ENCODE measurements at places on chromosomes 7 and 10.

- no peak for DNase-seq
Observed at GRCh38 chr7:131090886-131091692, 236.6 kb upstream of the MKLN1 start.

DNA sequence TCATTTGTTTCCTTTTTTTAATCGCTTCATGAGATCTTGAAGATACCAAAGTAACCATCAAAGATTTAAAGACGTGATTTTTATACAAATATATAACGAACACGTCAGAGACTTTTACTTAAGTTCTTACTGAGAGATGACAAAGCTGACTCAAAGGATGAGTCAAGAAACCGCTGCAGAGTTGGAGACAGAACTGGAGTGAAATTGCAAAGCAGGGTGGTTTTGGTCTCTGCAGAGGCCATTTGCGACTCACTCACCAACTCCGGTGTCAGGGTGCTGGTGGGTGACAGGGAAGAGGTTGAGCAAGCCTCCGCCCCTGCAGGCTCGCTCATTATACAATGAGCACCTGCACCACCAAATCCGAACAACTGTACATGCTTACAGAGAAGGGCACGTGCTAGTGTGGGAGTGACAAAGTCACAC, 75.2 kb downstream of the DNAJB6 start:
- DNase-seq, result no peak

DNA sequence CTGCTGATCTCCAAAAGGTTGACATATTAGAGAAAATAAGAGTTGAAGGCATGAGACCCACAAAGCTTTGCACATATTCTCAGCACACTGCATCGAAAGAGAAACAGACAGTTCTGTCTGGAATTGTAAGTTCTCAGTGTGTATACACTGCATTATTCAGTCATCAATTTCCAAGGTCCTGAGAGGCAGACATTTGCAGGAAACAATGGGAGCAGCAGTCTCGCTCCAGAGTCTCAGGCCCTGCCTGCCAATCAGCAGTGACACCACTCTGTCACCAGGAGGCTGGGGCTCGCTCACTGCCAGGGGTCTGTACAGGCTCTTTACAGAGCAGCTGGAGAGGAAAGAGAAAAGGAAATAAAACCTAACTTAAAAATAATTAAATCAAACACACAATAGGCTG, 36.3 kb downstream of the JAZF1 start:
- no peak for DNase-seq

- no peak for DNase-seq
Observed at GRCh38 chr10:48449501-48450232, 143.2 kb downstream of the MAPK8 start.

DNA sequence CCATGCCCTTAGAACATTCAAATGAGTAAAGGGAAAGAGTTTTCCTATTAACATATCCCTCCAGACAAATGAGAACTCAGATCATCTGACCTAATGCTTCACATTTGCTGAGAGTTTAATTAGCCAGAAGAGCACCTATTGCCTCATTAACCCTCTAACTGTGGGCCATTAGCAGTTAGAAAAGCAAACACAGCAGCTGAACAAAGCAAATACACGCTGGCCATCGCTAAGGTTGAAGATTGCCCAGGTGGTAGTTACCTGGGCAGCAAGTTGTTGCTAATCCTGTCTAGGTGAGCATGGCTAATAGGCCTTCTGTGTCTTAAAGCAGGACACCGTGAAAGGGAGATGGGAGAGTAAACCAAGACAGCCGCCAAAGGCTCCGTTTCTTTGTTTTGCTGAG, 49.9 kb upstream of the UCN3 start:
- DNase-seq, result no peak

DNA sequence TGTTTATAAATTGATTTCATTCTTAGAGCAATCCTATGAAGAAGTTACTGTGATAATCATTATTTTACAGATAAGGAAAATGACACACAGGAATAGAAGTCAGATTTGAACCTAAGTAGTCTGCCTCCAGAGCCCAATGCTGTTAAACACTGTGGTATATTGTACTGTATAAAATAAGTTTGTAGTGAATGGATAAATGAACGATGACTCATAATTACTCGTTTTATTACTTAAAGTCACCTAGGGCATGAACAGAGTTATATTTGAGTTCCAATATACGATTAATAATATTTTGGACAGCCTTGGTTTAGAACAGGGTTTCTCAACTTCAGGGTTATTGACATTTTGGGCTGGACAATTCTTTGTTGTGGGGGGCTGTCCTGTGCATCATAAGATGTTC, 7.8 kb upstream of the BTRC start:
- no peak for DNase-seq

- no peak for DNase-seq
Observed at GRCh38 chr7:101399759-101400158, 37.1 kb downstream of the COL26A1 start.

- DNase-seq, result no peak
Observed at GRCh38 chr10:61628875-61629513, 33.7 kb upstream of the CABCOCO1 start.

DNA sequence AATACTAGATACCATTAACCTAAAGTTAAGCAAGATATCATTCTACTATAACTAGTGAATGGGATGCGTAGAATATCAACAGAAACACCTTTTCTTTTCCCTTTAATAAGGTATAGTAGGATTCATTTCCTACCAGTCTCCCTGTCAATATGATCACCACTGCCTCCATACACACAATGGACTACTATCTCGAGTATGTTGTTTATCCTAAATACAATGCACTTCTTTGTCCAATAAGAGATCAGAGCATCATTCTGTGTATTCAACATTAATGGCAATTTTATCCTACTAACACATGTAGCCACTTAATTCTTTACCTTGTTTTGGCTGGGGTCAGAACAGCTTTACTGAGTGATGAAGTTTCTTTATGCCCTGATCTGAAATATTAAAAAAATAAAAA, 276.3 kb downstream of the TFEC start:
- no peak for DNase-seq

DNA sequence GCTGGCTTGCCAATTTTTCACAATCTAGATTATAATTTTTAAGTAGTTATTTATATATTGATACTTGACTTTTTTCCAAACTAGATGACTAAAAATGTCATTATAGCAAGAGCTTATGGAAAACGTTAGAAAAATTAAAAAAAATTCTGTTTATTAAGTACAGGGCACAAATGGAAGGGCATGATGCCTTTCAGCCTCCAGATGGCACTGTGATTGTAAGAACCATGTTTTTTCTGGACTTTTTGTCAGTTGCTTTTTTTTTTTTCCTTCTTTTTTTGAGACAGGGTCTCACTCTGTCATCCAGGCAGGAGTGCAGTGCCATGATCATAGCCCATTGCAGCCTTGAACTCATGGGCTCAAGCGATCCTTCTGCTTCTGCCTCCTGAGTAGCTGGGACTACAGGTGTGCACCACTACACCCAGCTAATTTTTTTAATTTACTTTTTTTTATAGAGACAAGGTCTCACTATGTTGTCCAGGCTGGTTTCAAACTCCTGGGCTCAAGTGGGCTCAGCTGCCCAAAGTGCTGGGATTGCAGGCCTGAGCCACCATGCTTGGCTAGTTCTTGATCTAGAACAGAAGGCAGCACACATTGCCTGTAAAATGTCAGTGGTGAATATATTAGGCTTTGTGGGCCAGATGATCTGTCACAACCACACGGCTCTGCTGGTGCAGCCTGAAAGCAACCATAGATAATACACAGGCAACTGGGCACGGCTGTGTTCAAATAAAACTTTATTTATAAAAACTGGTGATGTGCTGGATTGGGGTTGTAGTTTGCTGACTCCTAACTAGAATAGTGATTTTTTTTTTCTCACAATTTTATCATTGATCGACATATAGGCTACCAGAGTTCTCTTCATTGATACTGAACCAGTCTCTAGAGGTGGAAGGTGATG, 27.4 kb downstream of the UCMA start:
- no peak for DNase-seq

GRCh38 chr10:125661941-125662515, 20.9 kb downstream of the TEX36 start:
- no peak for DNase-seq

DNA sequence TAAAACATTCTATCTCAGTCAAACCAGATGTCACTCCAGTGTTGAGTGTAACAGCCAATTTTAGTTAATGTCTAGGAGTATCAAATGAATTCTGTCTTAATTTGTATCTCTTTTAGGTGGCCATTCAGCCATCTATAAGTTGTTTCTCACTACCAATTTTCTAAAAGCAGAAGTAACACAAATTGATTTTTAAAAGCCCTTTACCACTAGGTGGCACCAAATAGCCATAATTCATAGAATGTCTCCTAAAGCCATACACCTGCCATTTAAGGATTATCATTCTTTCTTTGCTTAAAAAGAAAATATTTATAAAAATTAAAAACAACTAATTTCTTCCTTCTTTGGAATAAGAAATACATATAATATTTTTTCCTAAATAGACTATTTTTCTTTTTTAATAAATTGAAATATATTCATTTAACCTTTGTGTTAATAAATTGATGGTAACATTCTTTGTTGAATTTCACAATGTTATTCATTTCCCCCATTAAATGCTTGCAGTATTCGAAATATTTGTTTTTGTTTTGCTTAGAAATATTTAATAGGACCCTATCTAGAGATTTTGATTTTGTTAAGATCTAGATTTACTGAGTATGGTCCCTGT, 107.8 kb upstream of the PPP1R3A start:
- peak; percentile 54 for DNase-seq

GRCh38 chr7:12731775-12732174, 44.3 kb downstream of the ARL4A start:
- no peak for DNase-seq

DNA sequence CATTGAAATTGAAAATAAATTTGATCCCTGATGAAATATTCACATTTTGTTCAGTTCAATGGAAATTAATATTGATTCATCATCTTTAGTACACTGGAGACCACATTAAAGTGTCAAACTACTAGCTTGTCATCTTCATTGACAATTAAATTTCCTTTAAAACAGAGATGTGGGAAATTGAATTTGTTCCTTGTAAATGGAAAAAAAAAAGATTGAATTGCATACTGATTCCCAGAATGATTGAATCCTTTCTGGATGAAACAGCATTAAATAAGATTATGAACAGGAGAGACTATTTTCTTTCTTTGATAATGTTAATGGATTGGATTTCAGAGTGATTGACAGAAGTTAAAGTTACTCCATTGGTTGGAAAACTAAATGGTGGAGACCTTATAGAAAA, 241.3 kb upstream of the CNTNAP2 start:
- no peak for DNase-seq

- no peak for DNase-seq
Observed at GRCh38 chr10:60807499-60807898, 29.2 kb downstream of the CDK1 start.

DNA sequence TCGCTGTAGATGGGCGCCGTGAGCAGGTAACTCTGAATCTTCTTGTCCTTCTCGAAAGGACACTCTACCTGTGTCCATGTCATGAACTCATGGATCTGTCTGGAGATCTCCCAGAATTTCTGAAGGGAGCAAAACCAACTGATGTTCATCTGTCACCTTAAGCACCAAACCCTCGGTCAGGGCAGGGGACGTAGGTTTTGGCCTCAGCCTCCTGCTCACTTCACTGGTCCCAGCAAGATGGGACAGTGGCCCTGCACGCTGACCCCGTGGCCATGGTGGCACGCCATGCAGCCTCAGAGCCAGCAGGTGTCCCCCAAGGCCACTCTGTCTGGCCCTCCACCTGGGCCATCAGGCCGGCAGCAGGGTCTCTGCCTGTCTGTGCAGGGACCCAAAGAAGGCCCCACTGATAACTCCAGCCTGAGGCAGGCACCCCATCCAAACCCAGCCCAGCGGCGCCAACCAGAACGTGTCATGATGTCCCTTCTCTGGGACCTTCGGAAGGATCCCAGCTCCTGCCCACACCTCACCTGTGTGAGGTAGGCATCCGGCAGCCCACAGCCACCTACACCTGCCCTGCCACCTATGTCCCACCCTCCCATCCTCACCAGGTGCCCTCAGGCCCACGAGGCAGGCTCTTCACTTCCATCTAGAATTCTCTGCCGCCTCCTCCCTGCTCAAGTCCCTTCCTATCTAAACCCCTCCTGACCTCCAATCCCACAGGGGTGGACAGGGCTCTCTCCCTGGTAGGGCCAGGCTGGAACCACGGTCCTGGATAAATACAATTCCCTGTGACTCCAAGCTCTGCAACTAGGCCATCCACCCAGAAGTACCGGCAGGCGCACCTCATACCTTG, 59.0 kb downstream of the CSGALNACT2 start:
- DNase-seq, result no peak

GRCh38 chr10:85611746-85612377, 754.7 kb downstream of the GRID1 start:
- DNase-seq, result no peak

GRCh38 chr7:44673324-44673723, 66.9 kb downstream of the OGDH start:
- no peak for DNase-seq

DNA sequence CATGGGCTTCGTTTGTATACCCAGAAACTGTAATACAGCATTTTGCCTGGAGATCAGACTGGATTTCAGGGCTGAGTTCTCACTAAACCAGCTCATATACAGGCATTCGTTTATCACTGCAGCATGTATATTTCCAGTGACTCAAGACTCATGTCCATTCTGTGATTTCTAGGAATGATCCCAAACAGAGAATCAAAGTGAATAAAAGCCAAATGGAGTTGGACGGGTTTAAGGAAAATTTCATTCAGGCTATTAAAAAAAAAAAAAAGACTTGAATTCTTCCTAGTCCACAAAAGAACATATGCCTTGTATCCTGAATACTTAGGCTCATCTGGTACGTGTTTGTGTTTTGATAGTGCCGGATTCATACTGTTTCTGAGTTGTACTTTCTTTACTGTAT, 46.8 kb downstream of the TET1 start:
- no peak for DNase-seq

DNA sequence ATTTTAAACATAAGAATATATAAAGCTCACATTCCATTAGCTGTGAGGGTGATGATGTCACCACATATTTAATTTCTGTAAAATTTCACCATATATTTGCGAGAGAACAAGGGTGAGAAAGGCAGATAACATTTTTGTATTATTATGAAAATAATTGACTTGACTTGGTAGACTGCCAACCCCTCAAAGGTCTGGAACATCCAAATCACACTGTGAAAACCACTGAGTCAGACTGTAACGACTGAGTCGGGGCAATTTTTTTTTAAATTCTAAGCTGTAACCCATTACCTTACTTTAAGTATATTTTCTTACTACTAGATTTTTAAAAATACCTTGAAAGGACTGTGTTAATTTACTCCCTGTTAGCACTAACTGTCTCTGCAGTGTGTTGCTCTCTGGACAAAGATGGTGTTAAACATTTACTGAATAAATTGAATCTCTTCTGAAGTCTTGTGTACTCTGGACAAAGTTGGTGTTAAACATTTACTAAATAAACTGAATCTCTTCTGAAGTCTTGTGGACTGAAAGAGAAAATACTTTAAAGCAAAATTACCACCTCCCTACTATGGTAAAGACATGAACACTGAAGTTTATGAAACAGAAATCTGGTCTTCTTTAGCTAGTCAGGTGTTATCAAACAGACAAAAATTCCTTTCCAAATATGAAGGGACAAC, 14.1 kb downstream of the PDZD8 start:
- DNase-seq, result no peak

- no peak for DNase-seq
Observed at GRCh38 chr10:1939016-1939415, 201.7 kb upstream of the ADARB2 start.

GRCh38 chr7:90839316-90839715, 243.2 kb downstream of the CDK14 start:
- DNase-seq, result no peak
